Lower lobe of right lung (tissue), 2 donors: ENCODE measurements at places on chromosomes 5 and 9. TPM values are rescaled to one million over a fixed set of nuclear protein-coding genes. Genes with fewer than 3 reads are reported as not detected.

GRCh38 chr5:132927355-132928061 is 35.9 kb downstream of the AFF4 start:
- DNase-seq = no peak
- H3K36me3 ChIP-seq = peaks cover 94% of the 10 kb centered on the region
- no peak overlapping the region for H3K4me3 ChIP-seq
- H3K27ac ChIP-seq = no peak overlapping the region
- peaks cover 8% of the 10 kb centered on the region for H3K4me1 ChIP-seq

Gene HK3
- 61.2 TPM for total RNA-seq

- H3K4me3 ChIP-seq = no peak overlapping the region
- peak; percentile 39 for DNase-seq
- no peaks in the 10 kb centered on the region for H3K27me3 ChIP-seq
- no peak overlapping the region for H3K27ac ChIP-seq
These were observed 124.7 kb downstream of the DAB2IP start for GRCh38 chr9:121776001-121776738.

Gene GHR
- total RNA-seq = 5.2 TPM

Gene CYLC2
- total RNA-seq = not detected

DNA sequence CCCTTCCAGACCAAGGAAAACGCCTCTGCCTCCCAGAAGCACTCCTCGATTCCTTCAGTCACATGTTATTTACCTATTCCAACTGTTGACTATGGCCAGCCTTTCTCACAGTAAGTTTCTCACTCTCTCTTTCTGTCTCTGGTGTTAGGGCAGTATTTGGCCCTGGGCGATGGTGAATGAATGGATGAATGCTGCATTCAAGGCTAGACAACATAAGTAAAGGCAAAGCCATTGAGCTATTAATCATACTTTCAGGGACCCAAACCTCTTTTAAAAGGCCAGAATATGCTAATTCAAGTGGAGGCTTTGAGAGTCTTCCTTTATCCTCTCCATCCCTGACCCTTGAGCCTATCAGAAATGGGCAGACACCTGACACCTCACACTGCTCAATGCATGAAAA is 78.5 kb downstream of the SEC61B start:
- H3K4me3 ChIP-seq = no peak overlapping the region
- no peaks in the 10 kb centered on the region for H3K27me3 ChIP-seq
- H3K4me1 ChIP-seq = no peaks in the 10 kb centered on the region
- no peak overlapping the region for H3K27ac ChIP-seq
- no peaks in the 10 kb centered on the region for H3K36me3 ChIP-seq

Gene CDO1
- total RNA-seq = 12.8 TPM

GRCh38 chr5:142507531-142508372 is 178.1 kb downstream of the FGF1 start:
- H3K36me3 ChIP-seq = no peaks in the 10 kb centered on the region
- H3K27me3 ChIP-seq = no peaks in the 10 kb centered on the region
- peaks cover 22% of the 10 kb centered on the region for H3K4me1 ChIP-seq
- no peak overlapping the region for H3K4me3 ChIP-seq

DNA sequence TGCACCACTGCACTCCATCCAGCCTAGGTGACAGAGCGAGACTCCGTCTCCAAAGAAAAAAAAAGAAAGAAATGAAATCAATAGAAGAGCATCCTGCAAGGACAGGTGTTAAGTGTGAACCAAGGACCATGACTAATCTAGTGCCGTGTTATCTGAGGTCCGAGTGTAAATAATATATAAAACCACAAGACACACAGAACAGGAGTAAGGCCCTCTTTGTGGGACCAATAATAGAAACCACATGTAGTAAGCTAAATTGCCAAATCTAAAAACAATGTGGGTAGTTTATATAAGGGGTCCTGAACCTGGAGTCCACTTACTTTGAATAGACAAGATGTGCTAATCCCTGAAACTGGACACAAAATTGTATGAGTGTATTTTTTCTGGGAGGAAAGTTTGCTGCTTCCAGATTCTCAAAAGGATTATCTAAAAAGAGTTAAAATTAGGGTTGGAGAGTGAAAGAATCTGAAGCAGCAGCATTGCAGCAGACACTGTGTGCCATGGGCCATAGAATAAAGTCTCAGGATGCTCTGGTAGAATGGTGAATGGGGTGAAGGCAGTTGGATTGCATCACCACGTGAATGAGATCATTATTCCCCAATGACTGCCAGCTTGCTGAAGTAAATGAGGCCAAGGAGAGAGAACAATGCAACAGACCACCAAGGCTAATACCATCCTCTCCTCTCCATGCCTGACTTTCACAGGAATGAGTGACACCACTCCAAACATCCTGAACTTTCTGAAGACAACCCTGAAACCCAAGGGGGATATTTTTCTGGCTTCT is 222.7 kb downstream of the DCP2 start:
- no peak overlapping the region for H3K4me3 ChIP-seq
- no peaks in the 10 kb centered on the region for H3K4me1 ChIP-seq
- no peak overlapping the region for H3K27ac ChIP-seq
- DNase-seq = no peak
- H3K27me3 ChIP-seq = no peaks in the 10 kb centered on the region

DNA sequence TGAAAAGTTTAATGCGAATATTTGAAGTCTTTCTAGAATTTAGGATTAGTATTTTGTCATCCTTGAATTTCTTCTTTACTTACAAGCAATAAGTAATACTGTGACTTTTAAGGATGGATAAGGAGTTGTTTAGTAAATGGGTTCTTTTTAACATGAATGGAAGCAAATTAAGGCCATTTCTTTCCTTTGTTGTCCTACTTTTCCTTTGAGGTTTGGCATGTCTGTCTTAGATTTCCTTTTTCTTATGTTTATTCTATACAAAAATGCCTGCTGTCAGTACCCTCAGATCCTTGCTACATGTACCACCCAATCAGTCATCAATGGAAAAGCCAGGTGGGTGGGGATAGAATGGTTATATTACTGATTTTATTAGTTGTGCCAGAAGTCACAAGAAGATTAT is 10.2 kb downstream of the STX17 start:
- H3K4me3 ChIP-seq = no peak overlapping the region
- no peaks in the 10 kb centered on the region for H3K27me3 ChIP-seq
- no peak overlapping the region for H3K27ac ChIP-seq
- DNase-seq = no peak
- peaks cover 63% of the 10 kb centered on the region for H3K36me3 ChIP-seq

GRCh38 chr5:67381236-67381880 is 184.8 kb upstream of the CD180 start:
- no peaks in the 10 kb centered on the region for H3K36me3 ChIP-seq
- H3K4me1 ChIP-seq = no peaks in the 10 kb centered on the region
- H3K27ac ChIP-seq = no peak overlapping the region
- no peaks in the 10 kb centered on the region for H3K27me3 ChIP-seq
- DNase-seq = no peak

DNA sequence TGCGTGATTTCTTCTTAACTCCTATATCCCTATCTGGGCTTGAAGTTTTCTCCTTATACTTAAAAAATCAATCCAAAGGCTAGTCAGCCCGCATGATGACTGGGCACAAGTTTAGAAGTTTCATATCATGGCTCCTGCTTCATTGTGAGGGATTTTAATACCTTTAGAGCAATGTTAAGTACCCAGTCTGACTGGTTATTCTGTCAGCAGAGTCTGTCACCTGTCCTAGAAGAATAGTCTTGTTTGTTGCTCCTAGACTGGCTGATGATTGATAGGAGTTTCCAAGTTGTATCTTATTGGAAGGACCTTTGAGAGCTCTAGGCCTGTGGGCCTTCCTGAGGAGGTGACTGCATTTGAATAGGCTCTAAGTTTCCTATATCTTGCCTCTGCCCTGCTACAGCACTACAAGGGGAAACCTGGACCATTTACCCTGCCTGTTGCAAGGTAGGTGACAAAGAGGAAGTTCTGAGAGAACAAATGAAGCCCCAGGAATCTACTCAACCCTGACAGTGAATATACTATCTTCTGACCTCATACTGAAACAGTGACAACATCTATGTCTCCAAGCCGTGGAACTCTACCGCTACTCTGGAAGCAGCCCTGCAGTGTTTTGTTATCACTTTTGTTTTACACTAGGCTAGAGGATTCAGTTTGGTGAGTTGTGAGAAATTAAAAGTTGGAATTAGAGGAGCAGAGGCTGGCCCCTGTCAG is 66.5 kb downstream of the F2RL2 start:
- DNase-seq = no peak
- no peak overlapping the region for H3K27ac ChIP-seq
- no peak overlapping the region for H3K4me3 ChIP-seq
- no peaks in the 10 kb centered on the region for H3K4me1 ChIP-seq
- no peaks in the 10 kb centered on the region for H3K36me3 ChIP-seq

Gene TIMD4
- not detected for total RNA-seq

DNA sequence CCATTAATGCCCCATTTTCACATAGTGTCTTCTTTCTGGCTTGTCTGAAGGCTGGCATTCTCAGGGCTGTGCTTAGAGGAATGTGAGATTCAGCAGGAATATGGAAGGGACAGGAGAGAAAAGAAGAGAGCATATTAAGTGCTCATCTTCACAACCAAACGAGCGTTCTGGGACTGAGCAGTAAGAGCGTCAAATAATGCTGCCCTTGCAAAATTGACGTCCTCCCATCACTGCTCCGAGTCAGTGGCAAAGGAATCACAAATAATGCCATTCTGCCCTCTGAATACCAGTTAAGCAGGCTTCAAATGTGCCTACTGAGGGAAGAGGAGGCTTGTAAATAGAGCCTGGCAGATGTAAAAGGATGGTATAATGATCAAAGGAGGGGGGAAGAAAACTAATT is 351.2 kb downstream of the EBF1 start:
- DNase-seq = no peak
- H3K36me3 ChIP-seq = no peaks in the 10 kb centered on the region
- H3K27ac ChIP-seq = no peak overlapping the region
- no peaks in the 10 kb centered on the region for H3K4me1 ChIP-seq

- no peaks in the 10 kb centered on the region for H3K4me1 ChIP-seq
- no peaks in the 10 kb centered on the region for H3K27me3 ChIP-seq
- H3K36me3 ChIP-seq = no peaks in the 10 kb centered on the region
- no peak overlapping the region for H3K27ac ChIP-seq
- no peak for DNase-seq
These were observed 146.3 kb downstream of the SNCAIP start for GRCh38 chr5:122458278-122458872.

DNA sequence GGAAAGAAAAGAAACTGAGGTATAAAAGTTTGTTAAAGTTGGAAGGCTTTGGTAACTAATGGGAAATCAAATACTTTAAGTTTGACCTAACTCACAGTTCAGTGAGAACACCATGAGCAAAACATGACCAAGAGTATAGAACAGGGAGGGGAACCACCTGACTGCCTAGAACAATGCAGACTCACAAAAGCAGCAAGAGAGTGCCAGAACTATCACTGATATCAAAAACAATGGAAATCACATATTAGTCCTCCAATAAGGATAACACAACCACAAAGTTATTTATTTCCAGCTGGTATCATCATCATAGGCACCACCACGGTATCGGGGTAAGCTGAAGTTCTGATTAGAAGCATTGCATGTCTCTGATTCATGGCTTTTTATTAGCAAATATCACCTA is 77.5 kb downstream of the TRPM6 start:
- no peak for DNase-seq
- no peaks in the 10 kb centered on the region for H3K27me3 ChIP-seq
